ENCODE measurements at places on chromosomes 4 and X.

GRCh38 chrX:24479924-24480323 is 14.8 kb downstream of the PDK3 start:
- DNase-seq: peak; percentile 67

GRCh38 chrX:31355206-31355955 is 283.5 kb upstream of the FTHL17 start:
- no peak for DNase-seq

DNA sequence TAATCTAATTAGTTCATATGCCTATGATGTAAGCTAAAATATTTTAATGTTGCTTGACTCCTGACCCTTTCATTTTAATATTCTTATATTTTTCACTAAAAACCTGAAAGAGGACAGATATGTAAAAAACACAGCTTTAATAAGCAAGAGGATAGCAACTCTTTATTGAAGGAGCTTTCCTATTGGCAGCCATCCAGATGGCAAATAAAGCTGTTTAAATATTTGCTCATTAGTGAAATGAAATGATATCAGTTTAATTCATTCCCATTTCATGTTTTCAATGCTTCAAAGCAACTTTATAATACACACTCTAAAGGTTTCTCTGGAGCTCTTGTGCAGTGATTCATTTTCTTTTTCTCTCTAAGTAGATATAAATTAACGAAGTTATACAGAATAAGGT is 473.4 kb downstream of the PCDH7 start:
- DNase-seq: no peak

- no peak for DNase-seq
These were observed 2.4 kb upstream of the PPP3CA start for GRCh38 chr4:101349801-101350064.

DNA sequence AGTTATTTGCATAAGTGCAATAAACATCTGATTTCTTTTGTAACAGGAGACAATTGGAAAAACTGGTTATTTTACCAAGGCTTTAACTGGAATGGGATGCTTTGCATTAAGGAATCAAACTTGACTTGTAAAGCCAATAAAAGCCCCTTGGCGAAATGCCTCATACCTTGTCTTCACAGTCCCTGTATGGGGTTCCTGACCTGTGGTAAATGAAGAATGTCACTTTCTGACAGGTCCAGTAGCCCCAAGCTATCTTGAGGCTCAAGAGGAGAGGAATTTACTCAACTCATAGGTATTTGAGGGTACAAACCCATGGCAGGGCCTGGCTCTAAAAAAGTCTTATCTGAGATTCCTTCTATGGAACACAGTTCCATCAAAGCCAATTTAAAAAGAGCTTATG is 78.0 kb downstream of the ACOX3 start:
- DNase-seq: no peak

GRCh38 chr4:101621120-101621519 is 169.4 kb upstream of the BANK1 start:
- no peak for DNase-seq

- DNase-seq: no peak
These were observed 47.7 kb downstream of the SPRY1 start for GRCh38 chr4:123444290-123444731.

GRCh38 chr4:181897935-181898334 is 345.3 kb upstream of the TENM3 start:
- DNase-seq: no peak

- no peak for DNase-seq
These were observed 113.8 kb upstream of the STIM2 start for GRCh38 chr4:26746802-26747213.

DNA sequence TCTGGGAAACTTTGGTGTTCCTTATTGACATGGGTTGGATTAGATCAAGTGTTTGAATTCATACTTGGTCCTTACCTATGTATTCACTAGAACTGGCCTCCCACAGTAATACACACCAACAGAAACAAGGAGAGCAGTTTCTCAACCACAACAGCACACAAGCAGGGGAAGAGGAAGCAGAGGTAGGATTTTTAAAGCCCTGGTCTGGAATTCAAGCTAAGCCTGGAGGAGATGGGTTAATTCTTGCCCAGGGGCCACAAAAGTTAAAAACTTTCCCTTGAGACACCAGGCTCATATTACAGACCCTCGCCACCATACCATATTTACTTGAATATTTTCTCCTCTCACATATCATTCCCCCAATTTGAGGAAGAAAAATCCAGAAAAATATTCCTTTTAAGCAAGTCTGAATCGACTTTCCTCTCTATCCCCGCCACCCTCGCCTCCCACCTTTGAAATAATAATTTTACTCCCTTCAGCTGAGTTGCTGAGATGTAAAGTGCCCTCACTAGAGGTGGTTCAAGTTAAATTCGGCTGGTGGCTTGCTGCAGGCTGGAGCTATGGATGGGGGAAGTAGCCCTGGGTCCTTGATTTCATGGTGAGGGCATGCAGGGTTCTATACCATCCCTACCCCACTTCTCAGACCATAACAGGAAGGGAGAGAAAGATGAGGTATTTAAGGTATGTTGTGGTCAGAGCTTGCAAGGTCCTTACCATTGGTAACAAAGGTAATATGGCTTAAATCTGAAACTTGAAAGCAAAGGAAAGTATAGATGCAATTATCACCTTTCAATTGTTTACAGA is 440.2 kb downstream of the INPP4B start:
- no peak for DNase-seq

GRCh38 chr4:111602848-111603247 is 542.4 kb upstream of the FAM241A start:
- no peak for DNase-seq

GRCh38 chrX:31057691-31058090 is 14.2 kb downstream of the FTHL17 start:
- no peak for DNase-seq

- DNase-seq: no peak
These were observed 40.0 kb downstream of the DHX15 start for GRCh38 chr4:24544208-24544988.

- no peak for DNase-seq
These were observed 106.1 kb downstream of the MSL3 start for GRCh38 chrX:11864171-11864570.

GRCh38 chrX:78622831-78623230 is 36.3 kb downstream of the RTL3 start:
- DNase-seq: no peak
